ENCODE measurements at places on chromosomes 7 and 10.

DNA sequence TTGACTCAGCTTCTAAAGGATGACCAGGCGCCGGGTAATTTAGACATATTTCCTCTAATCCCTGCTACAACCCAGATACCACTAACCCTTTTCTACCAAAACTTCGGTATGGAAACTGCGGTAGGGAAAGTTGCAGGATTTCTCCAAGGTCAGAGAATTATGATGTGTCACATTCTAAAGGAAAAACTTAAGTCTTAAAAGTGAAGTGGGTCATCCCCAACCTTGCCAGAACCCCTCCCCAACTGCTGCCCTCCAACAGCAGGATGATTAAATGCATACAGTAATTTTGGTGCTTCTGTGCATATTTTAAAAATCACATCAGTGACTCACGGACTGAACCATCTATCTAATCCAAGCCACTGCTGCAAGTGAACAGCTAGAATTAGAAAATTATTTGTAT is 52.7 kb downstream of the GRB10 start:
- DNase-seq: no peak

DNA sequence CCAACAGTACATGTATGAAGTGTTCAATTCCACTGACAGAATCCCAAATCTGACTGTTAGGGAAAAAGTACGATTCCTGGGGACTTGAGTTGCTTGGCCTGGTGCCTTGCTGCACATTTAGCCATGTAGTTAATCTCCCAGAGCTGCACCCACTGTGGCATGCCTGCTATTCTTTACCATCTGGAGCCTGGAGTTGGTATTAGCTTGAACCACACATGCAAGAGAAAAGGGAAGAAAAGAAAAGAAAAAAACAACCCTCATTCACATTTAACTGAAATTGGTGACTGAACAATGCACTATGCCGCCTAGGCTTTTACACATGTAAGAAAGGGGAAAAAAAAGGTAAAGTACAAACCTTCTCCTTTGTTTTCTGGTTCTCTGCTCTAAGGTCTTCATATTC is 26.1 kb downstream of the SHTN1 start:
- DNase-seq: no peak

- DNase-seq: no peak
Observed at GRCh38 chr7:81753392-81753791, 16.5 kb downstream of the HGF start.

DNA sequence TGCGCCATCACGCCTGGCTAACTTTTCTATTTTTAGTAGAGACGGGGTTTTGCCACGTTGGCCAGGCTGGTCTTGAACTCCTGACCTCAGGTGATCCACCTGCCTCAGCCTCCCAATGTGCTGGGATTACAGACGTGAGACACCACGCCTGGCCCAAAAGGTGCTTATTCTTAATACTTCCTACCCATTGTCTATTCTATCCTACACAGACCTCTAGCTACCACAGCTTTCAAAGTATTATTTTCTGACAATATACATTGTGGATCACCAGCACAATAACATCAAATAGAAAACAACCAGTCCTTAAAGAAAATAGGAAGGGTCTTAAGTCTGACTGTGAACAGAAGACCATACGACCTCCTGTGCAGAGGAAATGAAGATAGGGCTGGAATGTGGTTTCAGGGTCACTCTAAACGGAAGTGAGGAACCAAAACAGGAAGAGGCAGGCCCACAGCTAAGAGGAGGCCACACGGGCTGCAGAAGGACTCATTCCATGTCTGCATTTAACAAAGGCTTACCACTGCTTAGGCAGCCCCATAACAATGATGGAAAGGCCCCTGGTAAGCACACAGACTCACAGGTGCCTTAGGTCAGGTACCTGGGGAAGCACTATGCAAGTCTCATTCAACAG is 115.2 kb downstream of the ZFAND4 start:
- no peak for DNase-seq

- DNase-seq: no peak
Observed at GRCh38 chr10:77188000-77188395, 449.6 kb downstream of the KCNMA1 start.

DNA sequence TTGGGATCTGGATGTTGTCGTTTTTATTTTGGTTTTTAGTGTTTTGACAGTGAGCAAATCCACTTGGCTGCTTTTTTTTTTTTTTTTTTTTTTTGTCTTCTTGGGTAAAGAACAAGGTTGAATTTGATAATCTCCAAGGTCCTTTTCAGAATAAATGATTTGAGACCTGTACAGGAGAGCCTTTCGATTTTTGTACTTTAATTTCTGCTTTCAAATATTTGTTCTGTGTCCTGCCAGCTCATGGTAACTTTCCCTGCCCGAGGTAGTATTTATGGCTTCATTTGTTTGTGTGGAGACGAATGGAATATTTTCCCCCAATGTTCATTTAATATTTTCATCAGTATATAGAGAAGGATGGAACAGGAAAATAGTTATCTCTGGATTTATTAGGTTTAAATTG is 19.9 kb downstream of the WAC start:
- no peak for DNase-seq

DNA sequence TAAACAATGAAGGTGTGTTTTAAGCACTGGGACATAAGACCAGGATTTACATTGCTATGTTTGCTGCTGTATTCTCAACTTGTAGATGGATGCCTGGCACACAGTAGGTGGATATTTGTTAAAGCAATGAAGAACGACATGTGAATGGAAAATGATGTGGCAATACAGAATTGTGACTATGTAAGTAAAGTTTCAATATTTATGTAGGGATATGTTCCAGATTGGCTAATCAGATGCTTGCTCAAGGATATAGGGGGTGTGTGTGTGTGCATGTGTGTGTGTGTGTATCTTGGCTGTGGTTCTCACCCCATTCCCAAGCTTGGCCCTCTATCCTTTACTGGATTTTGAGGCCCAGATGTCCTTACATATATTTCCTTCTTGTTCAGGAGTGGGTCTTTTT is 42.7 kb upstream of the LAMB1 start:
- DNase-seq: no peak

All from DMS53 (cell line).